AG10803 (cell line): ENCODE measurements at places on chromosomes 16 and 17.

- no peak for DNase-seq
These were observed 52.4 kb downstream of the B9D1 start for GRCh38 chr17:19310151-19310550.

DNA sequence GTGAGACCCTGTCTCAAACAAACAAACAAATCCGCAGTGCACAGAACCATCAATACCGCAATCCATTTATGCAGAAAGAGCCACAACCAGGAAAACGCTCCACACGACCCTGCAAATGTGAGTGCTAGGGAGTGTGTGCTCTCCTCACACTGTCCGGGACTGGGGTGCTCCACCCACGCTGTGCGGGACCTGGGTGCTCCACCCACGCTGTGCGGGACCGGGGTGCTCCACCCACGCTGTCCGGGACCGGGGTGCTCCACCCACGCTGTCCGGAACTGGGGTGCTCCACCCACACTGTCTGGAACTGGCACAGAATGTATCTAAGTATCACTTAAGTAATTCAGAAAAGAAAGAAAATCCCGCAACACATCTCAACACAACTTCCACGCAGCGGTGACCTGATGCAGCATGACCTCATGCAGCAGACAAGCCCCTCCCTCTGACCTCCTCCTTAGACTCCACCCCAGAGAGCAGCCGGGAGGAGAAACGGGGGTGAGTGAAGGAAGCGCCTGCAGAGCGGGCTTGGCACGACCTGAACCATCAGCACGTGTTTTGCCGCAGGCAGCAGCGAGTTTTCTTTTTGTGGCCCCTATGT lies 38.5 kb downstream of the ZNF276 start:
- DNase-seq: no peak

DNA sequence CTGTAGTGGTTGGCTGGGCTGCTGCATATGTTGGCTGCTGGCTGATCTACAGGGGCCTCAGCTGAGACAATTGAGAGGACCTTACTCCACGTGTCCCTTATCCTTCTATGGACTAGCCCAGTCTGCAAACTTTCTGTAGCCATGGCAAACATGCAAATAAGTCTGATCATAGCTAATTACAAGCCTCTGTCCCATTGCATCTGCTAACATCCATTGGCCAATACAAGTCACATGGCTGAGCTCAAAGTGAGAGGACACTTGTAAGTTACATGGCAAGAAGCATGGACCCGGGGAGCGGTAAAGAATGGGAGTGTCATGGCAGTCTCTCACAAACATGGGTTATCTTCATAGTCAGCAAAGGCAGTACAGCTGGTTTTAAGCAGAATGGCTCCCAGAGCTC lies 11.6 kb upstream of the IL4R start:
- no peak for DNase-seq

- DNase-seq: no peak
These were observed 22.0 kb upstream of the SSTR5 start for GRCh38 chr16:1050516-1050915.

- peak; percentile 11 for DNase-seq
These were observed 35.0 kb downstream of the CRISPLD2 start for GRCh38 chr16:84854759-84855158.
